ENCODE measurements at places on chromosomes 6 and 20.

GRCh38 chr6:147055821-147056392 lies 148.3 kb upstream of the STXBP5 start:
- DNase-seq, result no peak

GRCh38 chr20:11274141-11274594 lies 600.4 kb upstream of the JAG1 start:
- no peak for DNase-seq

- DNase-seq, result no peak
These were observed 129.2 kb upstream of the SNX9 start for GRCh38 chr6:157693867-157694266.

DNA sequence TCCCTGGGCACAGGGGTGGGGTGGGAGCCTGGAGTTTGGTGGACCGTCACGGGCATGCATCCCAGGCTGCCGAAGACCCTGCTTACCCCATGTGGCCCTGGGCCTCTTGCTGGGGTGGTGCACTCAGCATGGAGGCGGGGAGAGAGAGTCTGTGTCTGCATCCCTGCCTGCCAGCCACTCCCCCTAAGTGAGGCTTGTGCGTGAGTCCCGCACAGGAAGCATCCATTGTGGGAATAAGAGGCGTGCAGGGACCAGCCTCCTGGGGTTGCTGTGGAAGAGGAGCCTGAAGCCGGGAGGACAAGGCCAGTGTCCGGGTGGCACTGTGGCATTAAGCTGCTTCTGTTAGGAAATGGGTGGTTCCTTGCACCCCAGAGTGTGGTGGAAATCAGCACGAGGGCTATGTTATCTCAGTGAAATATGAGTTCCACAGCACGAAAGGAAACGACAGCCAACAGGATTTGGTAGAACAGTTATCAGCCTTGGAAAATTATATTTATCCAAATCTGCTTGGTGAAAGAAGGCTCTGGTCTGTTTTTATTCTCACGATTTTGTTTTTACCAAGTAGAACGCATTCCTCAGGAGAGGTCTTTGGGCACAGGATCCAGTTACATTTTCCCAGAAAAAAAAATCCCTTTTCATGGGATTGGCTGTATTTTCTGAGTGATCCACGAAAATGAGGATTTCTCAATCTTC lies 35.7 kb downstream of the CDH4 start:
- no peak for DNase-seq

- DNase-seq, result no peak
These were observed 3.9 kb downstream of the DOK5 start for GRCh38 chr20:54479138-54479906.

GRCh38 chr6:103893141-103893581 lies 966.6 kb downstream of the HACE1 start:
- no peak for DNase-seq

- no peak for DNase-seq
These were observed 10.0 kb upstream of the POU5F1 start for GRCh38 chr6:31180500-31180899.

GRCh38 chr20:25504366-25505135 lies 80.8 kb downstream of the NINL start:
- DNase-seq, result no peak

GRCh38 chr6:111237852-111238251 lies 150.5 kb downstream of the SLC16A10 start:
- DNase-seq, result no peak

GRCh38 chr6:169568314-169569087 lies 133.3 kb downstream of the WDR27 start:
- no peak for DNase-seq

DNA sequence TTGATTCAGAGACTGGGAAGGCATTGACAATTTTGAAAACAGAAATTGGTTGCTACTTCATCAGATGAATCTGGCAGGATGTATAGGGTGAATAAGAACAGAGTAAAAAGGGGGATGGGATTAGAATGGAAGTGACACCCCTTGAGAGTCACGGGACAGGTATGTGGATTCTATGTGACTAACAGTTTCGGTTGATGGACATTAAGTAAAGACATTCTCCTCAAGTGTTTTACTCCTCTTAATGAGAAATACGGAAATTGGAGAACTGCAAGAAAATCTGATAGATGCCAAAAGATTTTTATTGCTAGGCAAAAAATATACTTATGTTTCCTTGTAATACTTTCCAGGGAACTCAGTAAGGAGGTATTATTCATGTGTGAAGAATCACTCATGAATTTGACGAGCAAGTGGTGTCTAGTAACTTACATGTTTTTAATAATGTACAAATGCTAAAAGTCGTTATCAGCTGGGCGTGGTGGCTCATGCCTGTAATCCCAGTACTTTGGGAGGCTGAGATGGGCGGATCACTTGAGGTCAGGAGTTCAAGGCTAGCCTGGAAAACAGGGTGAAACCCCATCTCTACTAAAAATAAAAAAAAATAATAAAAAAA lies 135.8 kb downstream of the KIF16B start:
- DNase-seq, result no peak

DNA sequence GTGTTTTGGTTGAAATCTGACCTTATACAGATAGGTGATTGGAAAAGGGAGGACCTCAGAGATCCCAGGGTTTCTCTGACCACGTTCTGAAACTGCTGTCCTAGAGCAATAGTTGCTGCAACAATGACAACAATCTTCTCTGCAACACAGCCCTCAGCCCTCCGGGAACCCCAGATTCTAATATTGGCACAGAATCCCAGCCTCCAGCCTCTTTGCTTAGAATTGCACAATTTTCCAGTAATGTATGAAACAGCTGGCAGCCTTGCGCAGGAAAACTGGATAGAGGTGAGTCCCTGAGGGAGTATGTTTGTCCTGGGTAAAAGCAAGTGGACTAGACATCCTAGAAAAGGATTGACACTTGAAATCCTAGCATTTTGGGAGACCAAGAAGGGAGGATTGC lies 30.4 kb upstream of the PNRC1 start:
- no peak for DNase-seq

- no peak for DNase-seq
These were observed 364.6 kb upstream of the SULF2 start for GRCh38 chr20:48149902-48150301.

DNA sequence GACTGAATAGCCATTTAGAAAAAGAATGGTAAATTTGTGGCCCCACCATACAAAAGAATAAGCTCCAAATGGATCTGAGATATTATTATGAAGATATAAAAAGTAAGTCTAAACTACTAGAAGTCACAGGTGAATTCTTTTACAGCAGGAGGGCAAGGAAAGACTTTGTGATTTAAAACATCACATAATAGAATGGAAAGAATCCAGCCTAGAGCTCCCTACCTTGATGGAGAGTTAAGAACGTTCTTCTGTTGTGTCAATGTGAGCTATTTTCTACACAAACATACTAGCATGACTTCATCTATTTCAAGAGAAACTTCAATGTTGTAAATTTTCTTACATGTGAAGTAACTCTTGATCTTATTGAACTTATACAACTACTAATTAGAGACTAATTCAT lies 100.0 kb upstream of the NRSN1 start:
- DNase-seq, result no peak

- no peak for DNase-seq
These were observed 70.9 kb downstream of the MYO6 start for GRCh38 chr6:75819776-75820487.

GRCh38 chr20:61902221-61902869 lies 163.3 kb downstream of the TAF4 start:
- no peak for DNase-seq

DNA sequence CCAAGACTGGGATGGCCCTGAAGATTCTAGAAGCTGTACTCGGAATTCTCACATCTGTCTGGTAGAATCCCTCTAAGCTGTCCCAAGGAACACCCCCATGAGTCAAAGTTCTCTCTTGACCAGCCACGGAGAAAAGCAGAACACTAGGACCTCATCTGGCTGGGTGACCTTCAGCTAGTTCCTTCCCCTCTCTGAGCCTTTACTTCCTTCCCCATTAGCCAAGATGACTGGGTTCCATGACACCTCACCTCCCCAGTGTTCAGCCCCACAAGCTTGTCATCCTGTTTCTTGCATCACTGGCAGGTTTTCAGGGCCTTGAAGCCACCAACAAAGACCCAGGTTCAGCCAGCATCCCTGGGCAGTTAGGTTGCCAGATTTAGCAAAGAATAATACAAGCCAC lies 47.8 kb downstream of the MAFB start:
- DNase-seq, result no peak

GRCh38 chr6:110714143-110714542 lies 101.1 kb downstream of the CDK19 start:
- DNase-seq, result no peak

DNA sequence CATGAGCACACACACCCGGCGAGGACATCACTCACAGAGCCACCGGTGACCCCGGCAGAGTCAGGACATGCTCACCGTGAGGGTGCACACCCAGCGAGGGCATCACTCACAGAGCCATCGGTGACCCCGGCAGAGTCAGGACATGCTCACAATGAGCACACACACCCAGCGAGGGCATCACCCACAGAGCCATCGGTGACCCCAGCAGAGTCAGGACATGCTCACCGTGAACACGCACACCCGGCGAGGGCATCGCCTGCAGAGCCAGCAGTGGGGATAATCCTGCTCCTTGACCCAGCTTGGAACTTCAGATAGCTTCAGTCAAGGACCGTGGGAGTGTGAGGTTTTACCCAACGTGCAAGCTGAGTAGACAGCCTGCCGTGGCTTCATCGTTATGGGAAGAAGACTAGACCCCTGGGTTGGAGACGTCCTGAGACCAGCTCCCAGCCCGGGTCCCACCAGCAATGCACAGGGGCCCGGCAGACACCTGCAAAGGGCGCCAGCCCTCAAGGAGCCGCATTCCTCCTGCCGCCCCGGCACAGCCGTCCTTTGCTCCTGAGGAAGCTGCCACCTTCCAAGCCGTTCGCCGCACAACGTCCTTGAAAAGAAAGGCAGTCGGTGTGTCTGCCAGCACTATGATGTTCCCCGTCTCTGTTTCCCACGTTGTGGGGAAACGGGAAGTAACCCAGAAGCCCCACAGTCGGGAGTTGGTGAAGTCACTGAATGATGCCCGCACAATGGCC lies 192.3 kb downstream of the DLL1 start:
- DNase-seq, result no peak

GRCh38 chr6:35984701-35985100 lies 39.7 kb downstream of the SLC26A8 start:
- DNase-seq, result no peak

DNA sequence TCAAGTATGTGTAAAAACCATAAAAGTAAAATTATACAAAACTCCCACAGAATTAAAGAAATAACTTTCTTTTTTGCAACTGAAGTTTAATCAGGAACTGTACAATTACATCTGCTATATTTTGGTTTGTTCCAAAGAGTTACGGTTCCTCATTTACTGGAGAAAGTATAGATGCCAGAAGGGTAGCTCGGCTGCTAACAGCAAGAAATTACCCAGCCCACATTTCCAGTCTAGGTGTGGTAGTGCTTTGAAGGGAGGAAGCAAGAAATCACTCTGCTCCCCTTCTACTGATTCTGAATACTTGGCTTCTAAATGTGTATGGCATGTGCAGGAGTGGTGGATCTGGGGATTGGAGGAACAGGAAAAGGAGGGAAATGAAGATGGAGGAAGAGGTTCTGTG lies 441.3 kb downstream of the CDC5L start:
- no peak for DNase-seq

DNA sequence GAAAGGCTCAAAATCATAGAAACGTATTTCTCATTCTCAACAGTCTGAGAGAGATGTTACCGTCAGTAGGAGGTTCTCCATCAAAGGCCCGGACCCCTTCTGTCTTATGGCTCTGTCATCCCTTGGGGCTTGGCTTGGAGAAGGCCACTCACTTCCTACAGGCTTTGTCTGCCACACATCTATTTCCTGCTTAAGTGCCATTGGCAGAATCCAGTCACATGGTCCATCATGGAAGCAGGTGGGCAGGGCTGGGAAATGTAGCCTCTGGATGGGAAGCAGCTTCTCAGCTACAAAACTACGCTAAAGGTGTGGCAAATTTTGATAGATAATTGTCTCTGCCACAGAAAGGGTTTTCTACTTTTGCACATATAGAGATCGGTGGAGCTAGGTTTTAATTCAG lies 12.6 kb upstream of the ZFP64 start:
- no peak for DNase-seq

DNA sequence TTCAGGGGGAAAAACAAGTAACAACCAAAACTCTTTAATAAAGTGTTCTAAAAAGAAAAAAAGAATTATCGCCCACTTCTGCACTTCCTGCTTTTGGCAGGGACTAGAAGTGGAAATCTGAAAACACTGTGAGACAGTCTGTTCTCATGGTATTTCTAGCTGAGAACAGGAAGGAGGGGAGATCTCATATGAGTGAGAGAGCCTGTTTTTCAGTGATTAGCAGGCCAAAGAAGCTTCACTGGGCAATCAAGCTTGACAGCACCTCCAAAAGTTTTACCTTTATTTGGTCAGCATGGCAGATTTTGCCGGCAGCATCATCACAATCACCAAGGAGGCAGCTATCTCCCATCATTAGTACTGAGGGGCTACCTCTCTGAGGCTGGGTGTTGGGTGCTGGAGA lies 79.5 kb upstream of the ATXN1 start:
- DNase-seq, result no peak

DNA sequence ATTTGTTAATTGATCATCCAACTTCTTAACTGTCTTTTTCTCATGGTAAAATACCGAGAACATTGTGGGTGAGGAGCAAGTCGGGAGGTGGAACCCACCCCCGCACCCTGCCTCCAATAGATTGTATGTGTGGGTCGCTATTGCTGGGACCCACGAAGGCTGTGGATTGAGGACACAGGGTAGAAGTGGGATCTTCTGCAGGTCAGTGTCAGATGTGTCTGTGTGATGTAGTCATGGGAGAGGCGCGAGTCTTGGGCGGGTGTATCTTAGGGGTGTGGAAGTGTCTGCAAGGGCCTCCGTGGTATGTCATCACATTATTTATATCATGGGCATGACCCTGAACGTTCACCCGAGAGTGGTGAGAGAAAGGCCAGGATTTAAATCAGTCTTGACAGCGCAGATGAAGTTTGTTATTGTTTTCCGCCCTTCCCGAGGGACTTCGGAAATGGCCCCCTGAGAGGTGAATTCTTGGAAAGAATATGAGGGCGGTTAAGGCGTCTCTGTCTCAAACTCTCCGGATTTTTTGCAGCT lies 472 bp upstream of the PAQR8 start:
- DNase-seq, result no peak

GRCh38 chr20:53938739-53939138 lies 131.7 kb downstream of the BCAS1 start:
- no peak for DNase-seq

Data from esophagus squamous epithelium (tissue), 5 donors.